ENCODE measurements at places on chromosomes 1 and 21. TPM values are rescaled to one million over a fixed set of nuclear protein-coding genes. Genes with fewer than 3 reads are reported as not detected.
A peak's percentile ranks its signal among the peaks of the same experiment; 100 is the strongest.

DNA sequence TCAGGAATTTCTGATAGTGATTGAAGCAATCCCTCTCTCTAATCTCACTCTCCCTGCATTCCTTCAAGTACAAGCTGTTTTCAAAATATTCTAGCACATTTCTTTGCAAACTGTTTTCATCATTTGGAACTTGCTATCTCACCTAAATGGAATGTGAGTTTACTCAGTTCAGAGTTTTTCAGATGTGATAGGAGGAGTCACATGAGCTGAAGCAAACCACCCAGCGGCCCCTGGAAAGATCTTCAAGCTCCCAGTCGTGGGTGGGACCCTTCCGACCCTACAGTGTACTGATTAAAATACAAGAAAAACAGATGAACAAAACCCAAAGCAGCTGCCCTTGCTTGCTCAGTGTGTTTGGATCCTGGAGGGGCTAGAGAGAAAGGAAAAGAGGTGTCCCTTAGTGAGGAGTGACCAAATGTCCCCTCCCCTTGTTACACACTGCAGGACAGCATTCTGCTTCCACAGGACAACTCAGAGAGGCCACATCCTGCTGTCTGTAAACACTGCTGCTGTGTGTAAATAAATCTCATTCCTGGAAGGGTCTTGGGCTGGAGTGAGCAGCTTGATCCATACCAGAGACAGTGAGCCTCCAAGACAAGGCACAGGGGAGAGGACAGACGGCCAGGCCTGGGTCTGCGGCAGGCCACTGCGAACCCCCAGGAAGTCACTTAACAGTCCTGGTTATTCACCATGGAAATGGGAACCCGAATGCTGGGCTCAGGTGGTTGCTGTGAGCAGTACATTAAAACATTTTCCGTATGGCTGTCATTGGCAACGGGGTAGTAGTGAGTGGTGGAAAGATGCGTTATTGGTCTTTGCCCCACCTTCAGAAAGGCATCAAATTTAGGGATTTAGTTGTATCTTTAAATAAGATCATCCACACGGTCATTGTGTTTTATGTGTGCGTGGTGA lies 229.2 kb downstream of the RHOU start:
- H3K4me1 ChIP-seq, result peaks cover 22% of the 10 kb centered on the region
- peak overlapping the region; percentile 100 for H3K27ac ChIP-seq
- H3K36me3 ChIP-seq, result no peaks in the 10 kb centered on the region
- H3K4me3 ChIP-seq, result no peak overlapping the region

DNA sequence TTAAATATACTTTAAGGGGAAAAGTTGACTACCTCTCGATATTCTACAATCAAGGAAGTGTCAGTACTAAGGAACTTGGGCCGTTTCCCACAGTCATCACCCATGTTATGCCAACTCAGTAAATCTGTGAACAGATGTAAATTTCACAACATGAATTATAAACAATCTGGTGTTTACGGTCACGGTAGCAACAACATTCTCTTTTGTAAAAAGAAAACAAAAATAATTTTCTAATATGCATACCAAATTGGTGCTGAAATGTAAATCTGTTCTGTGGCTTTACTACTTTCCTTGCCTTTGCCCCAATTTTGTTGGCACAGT lies 1.2 kb downstream of the SH3GLB1 start:
- peaks cover 2% of the 10 kb centered on the region for H3K27me3 ChIP-seq
- peak overlapping the region; percentile 94 for H3K4me3 ChIP-seq
- peak overlapping the region; percentile 98 for H3K27ac ChIP-seq
- H3K36me3 ChIP-seq, result peaks cover 3% of the 10 kb centered on the region

TRMT13 gene
- total RNA-seq, result 24.7 TPM

TAS1R1 gene
- total RNA-seq, result not detected

DNA sequence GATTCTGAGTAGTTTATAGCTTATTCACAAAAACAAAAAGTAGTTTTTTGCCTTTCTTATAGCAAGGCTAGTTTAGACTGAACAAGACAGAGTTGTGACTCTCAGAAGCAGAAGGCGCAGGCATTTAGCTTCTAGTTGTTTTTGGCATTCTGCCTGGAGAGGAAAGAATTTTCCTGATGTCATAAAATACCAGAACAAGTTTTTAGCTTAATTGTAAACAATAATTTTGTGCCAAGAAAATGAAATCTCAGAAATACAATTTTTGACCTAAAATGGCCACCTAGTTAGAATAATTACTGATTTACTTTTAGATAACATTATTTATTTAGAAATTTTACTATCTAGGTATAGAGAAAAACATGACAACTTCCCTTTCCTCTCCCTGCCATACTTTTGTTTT lies 1.0 kb downstream of the DNAJB4 start:
- H3K36me3 ChIP-seq, result no peaks in the 10 kb centered on the region
- H3K27ac ChIP-seq, result peak overlapping the region; percentile 99
- H3K4me1 ChIP-seq, result peaks cover 37% of the 10 kb centered on the region
- H3K4me3 ChIP-seq, result peak overlapping the region; percentile 82

Data from mesothelial cell of epicardium (in vitro differentiated cells).